ENCODE measurements at places on chromosomes 7 and 10.

- DNase-seq: no peak
Measured at GRCh38 chr7:30925117-30925516, 13.5 kb downstream of the AQP1 start.

- DNase-seq: peak; percentile 52
Measured at GRCh38 chr10:119651514-119652360, 557 bp downstream of the BAG3 start.

- no peak for DNase-seq
Measured at GRCh38 chr7:2022737-2023250, 210.0 kb downstream of the MAD1L1 start.

DNA sequence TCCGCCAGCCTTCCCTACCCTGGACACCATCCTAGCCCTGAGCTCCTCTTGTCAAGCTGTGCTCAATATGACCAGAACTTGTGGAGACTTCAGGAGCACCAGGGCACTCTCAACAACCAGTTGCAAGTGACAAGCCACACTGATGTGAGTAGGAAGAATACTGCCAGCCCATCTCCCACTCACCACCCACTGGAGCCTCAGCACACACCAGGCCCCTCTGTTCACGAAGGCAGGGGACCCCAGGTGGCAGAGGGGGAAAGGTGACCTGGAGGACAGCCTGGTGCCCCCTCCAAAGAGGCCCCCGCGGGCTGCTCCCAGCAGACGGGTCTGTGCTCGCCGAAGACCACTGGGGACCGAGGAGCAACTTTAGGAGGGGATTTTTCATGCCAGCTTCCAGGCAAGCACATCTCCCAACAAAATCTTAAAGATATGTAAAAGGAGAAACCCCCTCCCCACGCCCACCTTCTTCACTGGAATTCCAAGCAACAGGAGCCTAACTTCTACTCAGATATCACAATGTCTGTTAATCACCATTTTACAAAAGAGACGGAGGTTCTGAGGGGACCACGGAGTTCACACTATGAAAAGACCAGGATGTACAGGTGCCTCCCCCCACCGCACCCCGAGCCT lies 1.0 kb downstream of the MMD2 start:
- no peak for DNase-seq

DNA sequence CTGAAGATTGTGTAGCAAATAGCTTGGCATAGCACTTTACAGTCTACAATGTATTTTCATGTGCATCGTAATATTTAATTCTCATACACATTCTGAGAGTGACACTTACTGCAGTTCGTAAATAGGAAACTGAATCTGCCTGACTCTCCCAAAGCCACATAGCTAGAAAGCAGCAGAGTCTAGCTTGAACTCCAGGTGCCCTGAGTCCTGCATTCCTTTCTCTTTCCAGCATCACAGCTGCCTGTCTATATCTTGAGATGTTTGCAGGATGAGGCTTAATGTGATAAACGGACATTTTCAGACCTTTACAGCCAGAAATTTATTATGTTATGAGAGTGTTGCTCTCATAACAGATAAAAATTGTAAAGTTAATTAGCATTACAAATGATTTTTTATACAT lies 132.9 kb upstream of the PLXDC2 start:
- peak; percentile 43 for DNase-seq

DNA sequence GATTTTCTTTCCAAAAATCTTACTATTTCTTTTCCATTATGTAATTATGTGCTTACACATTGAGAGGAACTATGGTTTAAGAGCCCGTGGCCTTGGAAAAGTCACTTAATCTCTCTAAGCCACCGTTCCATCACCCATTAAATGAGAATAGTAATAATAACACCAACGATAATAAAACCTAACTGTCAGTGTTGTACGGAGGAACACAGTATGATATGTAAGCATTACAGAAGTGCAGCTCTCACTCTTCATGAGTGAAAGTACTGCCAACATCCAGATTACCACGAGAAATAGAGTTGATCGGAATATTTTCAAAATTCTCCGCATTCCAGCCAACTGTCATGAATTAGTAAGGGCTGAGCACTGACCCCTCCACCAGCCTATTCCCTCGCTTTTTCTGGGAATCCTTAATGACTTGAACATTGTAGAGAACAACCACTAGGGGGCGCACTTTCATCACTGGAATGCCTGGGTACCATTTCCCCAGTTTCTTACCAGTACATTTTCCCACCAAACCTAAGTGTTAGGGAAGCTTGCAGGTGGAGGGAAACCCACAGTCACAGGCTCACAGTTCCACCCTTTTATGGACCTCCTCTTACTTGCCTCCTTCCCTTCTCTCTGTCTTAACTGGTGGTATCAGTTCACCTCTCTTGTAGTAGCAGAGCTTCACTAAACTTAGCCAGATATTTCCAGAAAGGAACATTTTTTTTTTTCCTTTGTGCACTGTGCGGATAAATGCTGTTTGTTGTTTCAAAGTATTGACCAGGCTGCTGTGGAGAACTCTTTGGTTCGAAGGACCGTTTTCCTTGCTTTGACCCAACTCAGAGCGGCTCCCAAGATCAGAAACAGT lies 27.8 kb downstream of the NKX2-3 start:
- DNase-seq: no peak

GRCh38 chr10:95820363-95820762 lies 64.4 kb downstream of the ENTPD1 start:
- no peak for DNase-seq

Measured in hindlimb muscle (tissue), 1 donor.